Inflammatory macrophage (primary cell): ENCODE measurements at places on chromosomes 7 and 10.

DNA sequence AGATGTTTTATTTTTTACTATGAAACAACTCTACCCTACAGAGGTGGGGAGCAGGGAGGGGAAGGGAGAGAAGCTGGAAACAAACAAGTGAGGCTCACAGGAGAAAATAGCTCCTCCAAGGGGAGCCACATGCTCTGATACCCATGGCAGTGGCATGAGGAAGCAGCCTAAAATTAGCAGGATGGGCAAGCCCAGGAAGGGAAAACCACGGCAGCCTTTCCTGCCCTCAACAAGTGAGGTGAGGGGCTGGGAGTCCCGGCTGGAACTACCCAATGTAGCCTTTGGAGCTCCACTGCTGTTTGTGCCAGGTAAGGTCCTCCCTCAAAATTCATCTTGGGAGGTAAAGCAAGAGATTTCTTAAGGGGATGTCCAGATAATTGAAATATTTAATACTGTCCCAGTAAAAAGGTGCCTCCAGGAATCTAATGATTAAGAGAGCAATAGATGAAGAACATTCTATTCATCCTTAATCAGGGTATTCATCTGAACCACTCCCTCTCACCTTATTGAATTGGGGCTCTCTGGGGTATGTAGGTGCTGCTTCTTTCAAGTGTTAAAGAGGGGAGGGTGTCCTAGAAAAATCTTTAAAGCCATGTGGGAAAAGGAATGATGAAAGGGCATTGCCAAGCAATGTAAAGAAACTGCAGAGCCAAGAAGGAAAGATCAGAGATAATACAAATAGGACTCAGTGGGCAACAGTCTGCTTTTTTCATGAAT lies 12.8 kb upstream of the HERC4 start:
- no peak for DNase-seq

DNA sequence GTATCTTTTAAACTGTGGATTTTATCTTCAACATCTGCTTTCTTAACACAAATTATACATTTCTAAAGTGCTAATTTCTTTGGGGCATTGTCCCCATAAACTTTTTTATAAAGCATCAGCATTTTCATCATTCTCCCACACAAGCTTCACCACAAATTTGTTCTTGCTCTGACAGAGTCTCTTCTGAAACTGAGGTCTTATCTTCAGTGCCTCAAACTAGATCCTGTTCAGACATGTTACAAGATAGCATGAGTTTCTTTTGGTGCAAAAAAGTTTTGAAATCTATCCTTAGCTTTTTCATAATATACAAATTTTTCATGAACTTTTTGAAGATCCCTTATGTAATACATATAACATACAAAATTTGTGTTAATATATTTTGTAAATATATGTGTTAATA lies 346.6 kb downstream of the IPMK start:
- no peak for DNase-seq

- DNase-seq = no peak
Observed at GRCh38 chr7:54837168-54837567, 78.2 kb upstream of the SEC61G start.

GRCh38 chr10:129969911-129970464 lies 5.9 kb upstream of the EBF3 start:
- no peak for DNase-seq
